ENCODE measurements at places on chromosomes 6 and 20. TPM values are rescaled to one million over a fixed set of nuclear protein-coding genes. Genes with fewer than 3 reads are reported as not detected.

GLP1R gene
- total RNA-seq = 0.15 TPM

- H3K4me3 ChIP-seq = no peak overlapping the region
- no peaks in the 10 kb centered on the region for H3K36me3 ChIP-seq
- H3K4me1 ChIP-seq = no peaks in the 10 kb centered on the region
- no peak overlapping the region for H3K27ac ChIP-seq
- H3K27me3 ChIP-seq = no peaks in the 10 kb centered on the region
- DNase-seq = no peak
Observed at GRCh38 chr20:5864428-5864827, 85.9 kb downstream of the TRMT6 start.

- no peaks in the 10 kb centered on the region for H3K27me3 ChIP-seq
- no peak overlapping the region for H3K27ac ChIP-seq
- H3K4me3 ChIP-seq = no peak overlapping the region
- no peak for DNase-seq
Observed at GRCh38 chr20:61734733-61735502, 330.8 kb downstream of the TAF4 start.

GRCh38 chr6:35163836-35164235 lies 22.7 kb upstream of the TCP11 start:
- peaks cover 12% of the 10 kb centered on the region for H3K27me3 ChIP-seq
- H3K4me3 ChIP-seq = no peak overlapping the region
- DNase-seq = no peak

DNA sequence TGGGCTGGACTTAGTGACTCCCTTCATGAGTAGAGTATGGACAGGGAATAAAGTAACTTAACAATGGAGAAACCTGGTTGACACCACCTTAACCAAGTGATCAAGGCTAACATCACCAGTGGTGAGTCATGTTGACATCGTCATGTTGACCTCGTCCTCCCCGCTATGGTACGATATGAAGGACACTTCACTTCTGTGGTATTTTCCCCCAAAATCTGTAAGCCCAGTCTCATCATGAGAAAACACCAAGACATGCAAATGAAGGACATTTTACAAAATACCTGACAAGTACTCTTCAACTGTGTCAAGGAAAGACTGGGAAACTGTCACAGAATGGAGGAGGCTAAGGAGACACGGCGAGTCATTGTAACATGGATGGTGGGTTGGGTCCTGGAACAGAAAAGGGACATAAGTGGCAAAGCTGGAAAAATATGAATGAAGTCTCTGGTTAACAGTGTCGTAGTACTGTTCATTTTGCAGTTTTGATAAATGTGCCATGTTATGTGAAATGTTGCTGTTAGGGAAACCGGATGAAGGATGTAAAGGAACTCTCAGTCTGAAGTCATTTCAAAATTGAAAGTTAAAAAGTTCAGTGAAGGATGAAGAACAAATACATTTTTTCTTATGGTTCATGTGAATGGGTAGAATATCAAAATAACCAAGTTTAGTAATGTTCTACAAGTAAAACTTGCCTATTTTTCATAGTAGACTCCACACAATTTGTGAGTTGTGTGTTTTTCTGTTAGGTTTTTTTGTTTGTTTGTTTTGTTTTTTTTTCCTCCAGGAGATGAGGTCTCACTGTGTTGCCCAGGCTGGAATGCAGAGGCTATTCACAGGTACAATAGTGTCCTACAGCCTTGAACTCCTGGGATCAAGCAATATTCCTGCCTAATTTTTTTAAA lies 247.5 kb downstream of the TMEM242 start:
- no peaks in the 10 kb centered on the region for H3K36me3 ChIP-seq
- no peak overlapping the region for H3K27ac ChIP-seq
- no peak for DNase-seq
- H3K27me3 ChIP-seq = no peaks in the 10 kb centered on the region

SIRPB2 gene
- total RNA-seq = not detected

RNF39 gene
- not detected for total RNA-seq

SLC22A2 gene
- 0.64 TPM for total RNA-seq
